ENCODE measurements at places on chromosomes 13 and 19.

DNA sequence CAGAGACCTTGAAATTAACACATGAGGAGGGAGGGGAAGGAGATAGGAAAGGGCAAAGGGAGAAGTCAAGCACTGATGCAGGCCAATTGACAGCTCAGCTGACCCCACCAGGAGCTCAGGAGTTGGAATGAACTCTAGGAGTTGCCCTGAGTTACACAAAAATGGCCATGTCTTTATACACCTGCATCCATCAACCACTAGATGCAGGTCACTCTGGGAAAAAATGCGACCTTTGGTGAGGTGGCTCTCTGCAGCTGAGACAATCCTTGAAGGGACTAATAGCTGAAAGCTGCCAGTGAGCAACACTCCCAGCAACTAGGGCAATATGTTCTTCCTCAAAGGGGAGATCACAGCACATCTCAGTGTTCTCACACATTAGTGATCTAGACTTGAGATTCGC lies 222.8 kb downstream of the RBM26 start:
- DNase-seq: no peak

GRCh38 chr19:35882114-35882832 lies 13.9 kb downstream of the APLP1 start:
- no peak for DNase-seq

DNA sequence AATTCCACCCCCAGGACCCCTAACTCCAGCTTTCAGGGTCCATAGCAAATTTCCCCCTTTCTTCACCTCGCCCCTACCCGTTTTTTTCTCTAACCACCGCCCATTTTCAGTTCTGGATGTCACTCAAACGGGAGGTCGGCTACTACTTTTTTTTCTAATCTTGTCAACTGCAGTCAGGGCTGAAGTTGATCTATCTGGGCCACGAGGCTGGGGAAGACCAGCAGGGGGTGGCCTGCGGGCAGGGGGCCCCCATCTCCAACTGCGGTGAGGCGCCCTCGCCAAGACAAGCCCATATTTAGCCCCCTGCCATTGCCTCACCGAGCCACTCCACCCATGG lies 748 bp downstream of the LHFPL6 start:
- no peak for DNase-seq

- DNase-seq: no peak
These were observed 11.8 kb downstream of the ARHGEF18 start for GRCh38 chr19:7360393-7360984.

- no peak for DNase-seq
These were observed 88.4 kb downstream of the DNAJC15 start for GRCh38 chr13:43111559-43112400.

- no peak for DNase-seq
These were observed 37.9 kb upstream of the ISYNA1 start for GRCh38 chr19:18475762-18476331.

DNA sequence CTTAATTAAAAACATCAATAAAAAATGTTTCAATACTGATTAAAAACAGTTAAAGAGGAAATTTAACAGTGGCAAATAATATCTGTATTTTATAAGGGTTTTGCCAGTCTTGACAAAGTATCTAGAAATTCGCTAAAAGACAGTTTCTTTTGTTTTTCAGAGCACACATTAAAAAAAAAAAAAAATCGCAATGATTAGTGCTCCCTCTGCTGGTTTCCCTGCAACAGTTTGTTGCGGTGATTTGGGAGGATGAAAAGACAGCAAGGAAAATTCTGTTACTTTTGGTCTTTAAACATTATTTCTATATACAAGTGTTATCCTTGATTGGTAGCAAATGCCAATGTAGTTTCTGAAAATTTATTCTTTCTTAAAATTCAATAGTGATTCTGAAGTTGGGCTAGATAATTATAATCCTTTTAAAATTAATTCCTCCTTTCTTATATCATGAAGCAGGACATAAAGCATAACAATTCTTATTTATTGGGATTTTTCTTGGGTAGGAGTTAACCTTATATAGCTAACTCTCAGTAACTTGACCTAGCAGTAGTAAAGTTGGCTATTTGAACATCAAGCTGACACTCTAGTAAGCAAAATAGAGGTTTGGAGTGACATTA lies 23.1 kb upstream of the SPRY2 start:
- DNase-seq: no peak

DNA sequence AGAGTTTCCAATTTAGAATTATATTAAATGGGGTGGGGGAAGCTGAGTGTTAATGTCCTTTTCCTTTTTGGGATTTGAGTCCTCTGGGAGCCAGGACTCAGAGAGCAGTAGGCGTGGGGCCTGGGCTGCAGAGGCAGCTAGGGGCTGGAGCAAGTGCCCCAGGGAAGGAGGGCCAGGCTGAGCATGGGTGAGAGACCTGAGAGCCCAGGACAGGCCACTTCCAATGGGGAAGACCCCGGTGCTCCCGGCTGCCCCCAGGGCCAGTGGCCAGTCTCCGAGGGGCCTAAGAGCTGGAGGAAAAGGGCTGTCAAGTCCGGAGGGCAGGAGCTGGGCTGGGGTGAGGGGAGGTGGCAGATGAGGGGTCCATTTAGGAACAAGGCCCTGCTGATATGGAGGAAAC lies 371.5 kb downstream of the ZNF536 start:
- no peak for DNase-seq

- no peak for DNase-seq
These were observed 1332.0 kb upstream of the PCDH20 start for GRCh38 chr13:62747629-62748028.

GRCh38 chr13:99135591-99135990 lies 65.1 kb upstream of the UBAC2 start:
- no peak for DNase-seq

- DNase-seq: peak; percentile 38
These were observed 22.1 kb downstream of the COLGALT1 start for GRCh38 chr19:17577457-17578097.

DNA sequence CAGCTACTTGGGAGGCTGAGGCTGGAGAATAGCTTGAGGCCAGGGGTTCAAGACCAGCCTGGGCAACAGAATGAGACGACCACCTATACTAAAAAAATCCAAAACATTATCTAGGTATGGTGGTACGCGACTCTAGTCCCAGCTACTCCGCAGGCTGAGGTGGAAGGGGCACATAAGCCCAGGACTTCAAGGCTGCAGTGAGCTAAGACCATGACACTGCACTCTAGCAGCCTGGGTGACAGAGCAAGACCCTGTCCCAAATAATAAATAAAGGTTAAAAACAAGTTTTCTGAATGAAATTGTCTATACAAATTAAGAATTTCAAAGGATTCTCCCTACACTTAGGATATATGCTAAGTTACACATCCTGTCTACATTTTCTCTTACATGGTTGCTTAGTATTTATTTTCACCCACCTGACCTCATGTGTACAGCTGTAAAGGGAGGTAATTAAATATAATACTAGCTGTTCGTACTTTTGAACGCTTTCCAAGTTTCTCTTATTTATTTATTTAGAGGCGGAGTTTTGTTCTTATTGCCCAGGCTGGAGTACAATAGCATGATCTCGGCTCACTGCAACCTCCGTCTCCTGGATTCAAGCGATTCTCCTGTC lies 1.6 kb downstream of the SLC25A30 start:
- DNase-seq: no peak

- no peak for DNase-seq
These were observed 15.7 kb downstream of the HMGB1 start for GRCh38 chr13:30450066-30450465.

- DNase-seq: no peak
These were observed 15.9 kb downstream of the SPINT2 start for GRCh38 chr19:38280030-38280921.

- no peak for DNase-seq
These were observed 9.2 kb downstream of the ZNF296 start for GRCh38 chr19:45066921-45067661.

DNA sequence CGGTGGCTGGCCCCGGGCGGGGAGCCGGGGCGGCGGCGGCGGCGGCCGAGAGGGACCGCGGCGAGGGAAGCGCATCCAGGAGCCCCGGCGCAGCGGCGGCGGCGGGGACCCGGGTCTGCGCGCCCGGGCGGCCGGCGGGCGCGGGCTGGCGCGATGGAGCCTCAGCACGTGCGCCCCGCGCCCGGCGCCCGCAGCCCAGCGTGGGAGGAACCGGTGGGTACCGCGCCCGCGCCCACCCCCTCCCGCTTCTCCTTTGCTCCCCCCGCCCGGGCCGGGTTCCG lies 7.8 kb upstream of the DGKH start:
- no peak for DNase-seq

- no peak for DNase-seq
These were observed 88.6 kb upstream of the MYCBP2 start for GRCh38 chr13:77415253-77416071.

- DNase-seq: no peak
These were observed 20.0 kb downstream of the MAN2B1 start for GRCh38 chr19:12646551-12646950.

GRCh38 chr19:43596842-43597461 lies 557 bp downstream of the ZNF576 start:
- DNase-seq: no peak

DNA sequence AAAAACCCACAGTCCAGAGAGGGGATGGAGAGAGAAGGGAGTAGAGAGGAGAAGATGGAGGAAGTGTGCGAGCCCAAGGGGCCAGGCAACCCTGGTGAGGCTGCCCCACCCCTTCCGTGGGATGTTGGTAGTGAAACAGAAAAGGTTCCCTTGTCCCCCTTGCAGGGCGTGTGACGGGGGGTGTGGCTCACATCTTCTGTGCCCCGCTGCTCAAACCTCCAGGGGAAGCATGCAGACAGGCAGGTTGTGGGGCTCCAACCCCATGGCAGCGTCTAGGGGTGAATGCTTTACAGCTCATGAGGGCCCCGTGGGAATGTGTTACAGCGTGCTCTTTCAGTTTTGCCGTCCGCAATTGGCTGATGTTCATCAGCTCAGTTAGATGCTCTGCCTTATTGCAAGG lies 14.7 kb upstream of the EVI5L start:
- no peak for DNase-seq

- no peak for DNase-seq
These were observed 202.3 kb downstream of the URI1 start for GRCh38 chr19:30144242-30144758.

GRCh38 chr19:6413721-6414643 lies 10.6 kb downstream of the KHSRP start:
- DNase-seq: peak; percentile 48

DNA sequence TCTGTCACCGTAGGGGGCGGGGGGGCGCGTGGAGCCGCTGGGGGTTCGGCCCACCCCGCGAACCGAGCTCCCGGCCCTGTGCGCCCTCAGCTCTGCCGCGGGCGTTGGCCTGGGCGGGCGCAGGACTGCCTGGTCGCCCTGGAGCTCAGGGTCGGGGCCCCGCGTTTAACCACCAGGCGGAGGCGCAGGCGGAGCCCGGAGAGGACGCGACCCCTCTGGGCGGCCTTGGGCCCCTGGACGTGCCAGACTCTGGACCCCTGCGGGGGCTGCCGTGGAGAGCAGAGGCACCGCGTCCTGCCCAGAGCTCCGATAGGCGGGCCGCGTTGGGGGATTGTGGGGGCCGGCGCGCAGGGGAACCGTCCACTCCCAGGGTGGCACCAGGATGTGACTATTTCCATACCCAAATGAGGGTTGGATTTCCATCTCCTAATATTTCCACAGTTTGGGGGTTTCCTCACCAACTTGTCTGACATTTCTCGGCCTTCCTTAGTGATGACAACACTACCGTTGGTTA lies 13.0 kb upstream of the USP29 start:
- DNase-seq: no peak

- DNase-seq: no peak
These were observed 3.1 kb downstream of the ANKRD24 start for GRCh38 chr19:4185413-4186086.

- DNase-seq: no peak
These were observed 1.1 kb upstream of the MBNL2 start for GRCh38 chr13:97221046-97221445.

DNA sequence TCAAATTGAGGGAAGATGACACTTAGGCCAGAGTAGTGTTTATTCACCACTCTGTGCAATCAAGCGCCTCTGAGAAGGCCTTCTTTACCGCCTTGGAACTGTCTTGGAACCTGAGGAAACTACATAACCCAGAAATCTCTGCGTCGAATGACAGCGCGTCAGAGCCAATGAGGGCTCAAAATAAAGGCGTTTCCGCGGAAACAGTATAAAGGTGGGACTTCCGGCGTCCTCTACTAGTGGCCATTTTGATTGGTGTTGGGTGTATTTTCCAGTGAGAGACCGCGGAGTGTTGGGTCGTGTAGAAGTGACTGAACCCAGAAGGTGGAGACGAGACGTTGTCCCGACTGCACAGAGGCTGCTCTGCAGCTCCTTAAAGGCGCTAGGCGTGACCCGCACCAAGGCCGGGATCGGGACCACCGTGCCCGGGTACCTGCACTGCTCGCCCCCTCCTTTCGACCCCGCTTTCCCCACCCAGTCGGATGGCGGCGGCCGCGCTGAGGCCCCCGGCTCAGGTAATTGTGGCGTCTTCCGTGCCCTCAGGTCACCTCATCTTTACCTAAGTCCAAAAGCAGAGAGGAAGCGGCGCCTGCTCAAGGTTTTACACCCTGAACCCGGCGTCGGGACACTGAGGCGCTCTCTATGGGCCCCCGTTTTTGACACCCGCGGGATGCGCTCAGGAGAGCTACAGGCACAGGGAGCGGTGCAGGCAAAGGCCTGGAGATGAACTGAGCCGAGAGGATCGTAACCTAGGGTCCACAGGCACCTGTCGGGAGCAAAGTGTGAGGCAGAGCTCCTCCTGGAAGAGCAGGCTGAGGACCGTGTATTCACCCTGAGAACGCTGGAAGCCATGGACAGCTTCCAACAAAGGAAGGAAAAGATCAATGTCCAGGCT lies at the start of gene ZNF776:
ZNF776 (plus strand) TSS at position 236 of the 892 bp plus-strand sequence; CDS start at position 480, 244 bp downstream.
- peak; percentile 78 for DNase-seq

GRCh38 chr13:66703597-66703996 lies 526.5 kb downstream of the PCDH9 start:
- DNase-seq: no peak

GRCh38 chr19:11111771-11112144 lies 22.5 kb downstream of the LDLR start:
- no peak for DNase-seq

- DNase-seq: peak; percentile 46
These were observed 11.8 kb upstream of the ERFL start for GRCh38 chr19:41939861-41940730.

DNA sequence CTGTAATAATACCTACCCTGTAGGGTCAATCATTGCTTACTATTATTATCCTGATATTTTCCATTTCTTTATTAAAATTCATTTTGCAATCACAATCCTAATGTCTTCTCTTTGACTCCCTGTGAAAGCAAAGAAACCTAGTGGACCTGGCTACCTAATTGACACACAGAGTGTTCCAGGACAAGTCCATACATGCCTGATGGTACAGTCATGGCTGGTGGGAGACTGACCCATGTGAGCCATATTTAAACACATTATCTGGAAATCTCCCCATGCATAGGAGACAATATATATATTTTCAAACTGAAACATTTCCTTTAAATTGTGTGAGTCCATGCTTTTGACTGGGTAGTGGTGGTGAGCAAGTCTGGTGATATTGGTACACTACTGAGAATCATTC lies 230.6 kb upstream of the DACH1 start:
- DNase-seq: no peak

DNA sequence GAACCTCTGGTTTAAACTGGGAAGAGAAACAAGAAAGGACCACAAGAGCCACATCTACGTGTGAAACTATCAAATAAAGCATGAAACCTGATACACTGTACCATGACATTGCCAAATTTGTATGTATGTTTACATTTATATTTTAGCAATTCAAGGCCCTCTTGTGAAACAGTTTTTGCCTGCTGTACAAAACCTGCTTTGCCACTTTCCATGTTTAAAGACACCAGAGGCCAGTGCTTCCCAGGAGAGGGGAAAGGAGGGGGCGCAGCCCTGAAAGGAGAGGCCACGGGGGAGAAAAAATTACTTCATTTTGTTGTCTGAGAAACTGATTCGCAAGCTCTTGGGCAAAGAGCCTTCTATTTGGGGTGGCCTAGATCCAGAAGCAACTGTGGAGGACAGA lies 124.8 kb downstream of the DCLK1 start:
- no peak for DNase-seq
